Right atrium auricular region (tissue), 2 donors: ENCODE measurements at places on chromosomes 13 and 19.

DNA sequence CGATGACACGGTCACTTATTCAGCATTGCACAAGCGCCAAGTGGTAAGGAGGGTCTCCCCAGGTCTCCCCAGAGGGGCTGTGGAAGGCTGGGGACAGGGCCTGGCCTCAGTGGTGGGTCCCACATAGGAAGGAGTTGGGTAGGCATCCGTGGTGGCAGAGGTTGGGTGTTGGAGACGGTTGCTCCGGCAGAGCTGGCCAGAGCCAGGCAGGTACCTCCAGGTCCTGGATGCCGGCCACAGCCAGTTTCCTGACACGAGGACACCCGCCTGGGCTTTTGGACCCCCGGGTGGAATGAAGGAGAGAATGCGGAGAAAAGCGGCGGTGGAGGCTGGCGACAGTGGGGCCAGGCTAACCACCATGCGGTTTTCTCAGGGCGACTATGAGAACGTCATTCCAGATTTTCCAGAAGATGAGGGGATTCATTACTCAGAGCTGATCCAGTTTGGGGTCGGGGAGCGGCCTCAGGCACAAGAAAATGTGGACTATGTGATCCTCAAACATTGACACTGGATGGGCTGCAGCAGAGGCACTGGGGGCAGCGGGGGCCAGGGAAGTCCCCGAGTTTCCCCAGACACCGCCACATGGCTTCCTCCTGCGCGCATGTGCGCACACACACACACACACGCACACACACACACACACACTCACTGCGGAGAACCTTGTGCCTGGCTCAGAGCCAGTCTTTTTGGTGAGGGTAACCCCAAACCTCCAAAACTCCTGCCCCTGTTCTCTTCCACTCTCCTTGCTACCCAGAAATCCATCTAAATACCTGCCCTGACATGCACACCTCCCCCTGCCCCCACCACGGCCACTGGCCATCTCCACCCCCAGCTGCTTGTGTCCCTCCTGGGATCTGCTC, 1.3 kb upstream of the FFAR1 start:
- no peak for DNase-seq

- DNase-seq = no peak
Observed at GRCh38 chr13:26025771-26026170, 26.0 kb downstream of the SHISA2 start.

DNA sequence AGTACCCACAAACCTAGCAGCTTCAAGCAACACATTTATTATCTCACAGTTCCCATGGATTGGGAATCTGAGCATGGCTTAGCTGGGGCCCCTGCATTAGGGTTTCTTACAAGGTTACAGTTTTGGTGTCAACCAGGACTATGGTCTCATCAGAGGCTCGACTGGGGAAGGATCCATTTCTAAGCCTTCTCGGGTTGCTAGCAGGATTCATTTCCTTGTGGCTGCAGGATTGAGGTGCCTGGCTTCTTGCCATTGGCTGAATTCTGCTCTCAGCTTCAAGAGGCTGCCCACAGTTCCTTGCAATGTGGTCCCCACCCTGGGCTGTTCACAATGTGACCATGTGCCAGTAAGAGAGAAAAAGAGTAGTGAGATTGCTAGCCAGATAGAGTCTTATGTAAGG, 26.7 kb downstream of the ZNRF4 start:
- DNase-seq = no peak

GRCh38 chr19:7280940-7281666, 13.1 kb downstream of the INSR start:
- DNase-seq = no peak

DNA sequence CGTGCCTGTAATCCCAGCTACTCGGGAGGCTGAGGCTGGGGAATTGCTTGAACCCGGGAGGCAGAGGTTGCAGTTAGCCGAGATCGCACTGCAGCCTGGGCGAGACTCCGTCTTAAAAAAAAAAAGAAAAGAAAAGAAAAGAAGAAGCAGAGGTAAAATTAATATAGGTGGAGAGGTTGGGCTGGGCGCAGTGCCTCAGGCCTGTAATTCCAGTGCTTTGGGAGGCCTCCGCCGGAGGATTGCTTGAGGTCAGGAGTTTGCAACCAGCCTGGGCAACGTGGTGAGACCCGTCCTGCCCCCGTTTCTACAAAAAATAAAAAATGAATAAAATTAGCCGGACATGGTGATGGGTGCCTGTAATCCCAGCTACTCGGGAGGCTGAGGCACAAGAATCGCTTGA, 912 bp upstream of the TUBA3C start:
- peak; percentile 7 for DNase-seq

DNA sequence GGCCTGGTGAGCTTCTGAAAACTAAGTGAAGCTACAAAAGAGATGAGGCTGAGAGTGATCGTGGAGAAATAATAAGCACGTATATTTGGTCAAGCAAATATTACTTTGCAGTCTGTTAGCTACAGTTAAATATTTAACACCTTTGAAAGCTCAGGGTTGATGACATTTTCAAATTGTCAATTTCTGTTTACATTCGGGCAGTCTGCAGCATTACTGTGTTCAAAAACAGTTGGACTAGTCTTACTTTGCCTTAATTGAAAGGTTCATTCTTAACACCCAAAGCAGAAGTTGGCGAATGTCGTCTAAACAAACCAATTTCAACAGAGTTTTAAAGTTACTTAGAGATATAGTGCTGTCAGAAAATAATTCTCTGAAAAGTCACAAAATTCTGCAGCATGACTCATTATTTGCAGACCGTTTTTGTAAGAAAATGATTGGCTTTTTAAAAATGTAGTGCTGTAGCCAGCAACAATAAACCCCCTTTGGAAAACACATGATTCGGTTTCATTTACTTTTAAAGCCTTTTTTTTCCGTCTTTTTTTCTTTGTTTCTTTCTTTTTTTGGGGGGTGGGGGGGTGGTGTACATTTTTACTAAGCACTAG, 549.0 kb downstream of the GPC6 start:
- DNase-seq = no peak

DNA sequence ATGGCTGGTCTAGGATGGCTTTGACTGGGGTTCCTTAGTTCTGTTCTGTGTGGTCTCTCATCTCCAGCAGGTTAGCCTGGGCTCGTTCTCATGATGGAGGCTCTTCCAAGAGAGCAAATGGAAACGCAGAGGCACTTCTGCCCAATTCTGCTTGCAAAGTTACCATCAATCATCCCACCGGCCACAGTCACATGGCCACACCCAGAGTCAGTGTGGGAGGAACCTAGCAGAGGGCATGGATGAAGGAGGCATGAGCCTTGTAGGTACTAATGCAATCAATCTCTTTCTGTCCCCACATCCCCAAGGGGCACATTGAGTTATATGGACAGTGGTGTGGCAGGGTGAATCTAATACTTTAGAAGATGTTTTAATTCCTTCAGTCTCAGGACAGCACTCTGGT, 207.2 kb downstream of the ZNF536 start:
- DNase-seq = no peak

DNA sequence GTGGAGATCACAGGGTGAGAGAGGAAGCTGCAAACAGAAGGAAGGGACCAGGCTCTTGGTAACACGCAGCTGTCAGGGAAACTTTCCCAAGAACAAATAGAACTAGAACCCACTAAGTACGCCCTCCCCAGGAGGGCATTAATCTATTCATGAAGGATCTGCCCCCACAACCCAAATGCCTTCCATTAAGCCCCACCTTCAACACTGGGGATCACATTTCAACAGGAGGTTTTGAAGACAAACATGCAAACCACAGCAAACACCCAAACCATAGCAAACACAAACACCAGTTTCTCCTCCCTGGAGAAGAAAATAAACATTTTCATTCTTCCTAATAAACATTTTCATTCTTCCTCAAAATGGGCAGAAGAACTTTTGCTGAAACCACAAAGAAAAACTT, 329.6 kb downstream of the EFNB2 start:
- DNase-seq = no peak

DNA sequence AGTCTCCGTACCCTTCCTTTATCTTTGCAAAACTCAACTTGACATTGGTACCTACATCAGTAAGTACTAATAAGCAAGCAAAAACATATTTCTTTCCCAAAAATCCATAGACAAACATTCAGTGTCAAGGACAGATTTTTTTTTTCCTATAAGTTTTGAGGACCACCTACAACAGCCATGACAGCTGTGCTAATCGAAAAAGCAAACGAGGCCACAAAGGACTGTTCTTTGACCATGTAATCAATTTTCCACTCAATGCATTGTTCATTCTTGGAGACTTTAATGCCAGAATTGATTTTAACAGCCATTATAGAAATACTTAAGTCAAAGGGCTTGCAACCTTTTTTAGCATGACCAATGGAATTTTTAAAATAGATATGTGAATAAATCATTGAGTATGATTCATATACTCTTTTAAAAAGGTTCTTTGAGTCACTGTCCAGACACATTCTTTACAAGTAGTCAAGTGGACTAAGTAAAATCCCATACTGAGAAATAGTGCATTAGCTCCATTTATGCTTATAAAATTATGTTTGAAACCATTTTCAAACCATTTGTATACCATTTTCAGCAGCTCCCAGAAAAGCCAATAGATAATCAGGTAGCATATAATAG, 323.9 kb downstream of the MZT1 start:
- DNase-seq = no peak

GRCh38 chr19:347946-348861, 3.6 kb upstream of the MIER2 start:
- no peak for DNase-seq

- no peak for DNase-seq
Observed at GRCh38 chr13:75489502-75490263, 7.7 kb upstream of the TBC1D4 start.

GRCh38 chr19:5977222-5977784, 637 bp downstream of the RANBP3 start:
- DNase-seq = no peak

GRCh38 chr19:46530636-46531035, 35.0 kb upstream of the PNMA8B start:
- no peak for DNase-seq

- DNase-seq = no peak
Observed at GRCh38 chr19:1773184-1773583, 19.9 kb downstream of the ONECUT3 start.
